ENCODE measurements at places on chromosomes 3 and 15.

- DNase-seq: no peak
Observed at GRCh38 chr3:25272090-25272489, 156.0 kb upstream of the RARB start.

GRCh38 chr15:48031466-48031865 lies 89.3 kb upstream of the SLC24A5 start:
- no peak for DNase-seq

DNA sequence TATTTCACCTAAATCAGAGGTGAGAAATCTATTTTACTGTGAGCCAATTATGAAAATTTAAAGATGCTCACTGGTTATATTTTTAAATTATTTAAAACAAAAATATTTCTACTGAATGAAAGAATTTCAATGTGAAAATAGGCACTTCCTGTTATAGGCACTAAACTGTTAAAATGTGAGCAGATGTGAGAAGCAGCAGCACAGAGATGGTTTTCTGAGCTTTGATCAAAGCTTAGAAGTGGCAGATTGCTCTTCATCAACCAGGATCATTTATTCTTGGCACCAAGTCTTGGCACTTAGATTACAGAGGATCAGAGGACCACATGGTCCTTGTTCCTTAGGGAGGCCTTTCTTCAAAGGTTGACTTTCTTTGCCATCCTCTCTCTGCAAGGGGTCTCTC lies 18.0 kb upstream of the TSC22D2 start:
- DNase-seq: no peak

GRCh38 chr15:32956006-32956405 lies 238.2 kb downstream of the GREM1 start:
- DNase-seq: no peak

DNA sequence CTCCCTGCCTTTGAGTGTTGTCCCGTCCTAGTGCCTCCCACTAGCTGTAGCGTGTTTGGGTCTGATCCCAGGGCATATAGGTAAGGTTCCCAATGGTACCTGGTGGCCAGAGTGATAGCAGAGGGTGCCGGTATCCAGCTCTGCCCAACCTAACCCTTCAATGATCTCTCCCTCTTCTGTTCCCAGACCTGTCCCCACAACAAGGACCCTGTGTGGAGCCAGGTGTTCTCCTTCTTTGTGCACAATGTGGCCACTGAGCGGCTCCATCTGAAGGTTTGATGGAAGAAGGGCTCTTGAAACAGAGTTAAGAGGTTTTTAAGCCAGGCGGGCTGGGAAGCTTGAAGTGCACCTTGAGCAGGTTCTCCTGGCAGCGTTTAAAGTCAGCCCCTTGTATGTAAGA lies 35.5 kb downstream of the ESYT3 start:
- DNase-seq: no peak

DNA sequence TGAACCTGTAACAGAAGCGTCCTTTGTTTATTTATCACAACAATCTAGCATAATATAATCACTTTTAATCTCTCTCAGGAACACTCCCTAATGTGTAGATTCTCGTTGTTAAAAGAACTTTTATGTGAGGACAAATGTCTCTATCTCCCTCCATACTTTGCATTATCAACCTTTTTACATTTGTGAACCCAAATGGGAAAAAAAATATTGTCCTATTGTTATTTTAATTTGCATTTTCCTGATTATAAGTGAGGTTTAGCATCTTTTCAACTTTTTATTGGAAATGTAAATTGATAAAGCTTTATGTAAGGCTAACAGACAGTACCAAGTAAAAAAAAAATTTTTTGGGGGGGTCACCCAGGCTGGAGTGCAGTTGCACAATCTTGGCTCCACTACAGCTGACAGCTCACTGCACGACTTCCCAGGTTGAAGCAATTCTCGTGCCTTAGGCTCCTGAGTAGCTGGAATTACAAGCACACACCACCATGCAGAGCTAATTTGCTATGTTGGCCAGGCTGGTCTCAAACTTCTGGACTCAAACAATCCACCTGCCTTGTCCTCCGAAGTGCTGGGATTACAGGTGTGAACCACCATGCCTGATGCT lies 33.0 kb upstream of the DENND4A start:
- no peak for DNase-seq

DNA sequence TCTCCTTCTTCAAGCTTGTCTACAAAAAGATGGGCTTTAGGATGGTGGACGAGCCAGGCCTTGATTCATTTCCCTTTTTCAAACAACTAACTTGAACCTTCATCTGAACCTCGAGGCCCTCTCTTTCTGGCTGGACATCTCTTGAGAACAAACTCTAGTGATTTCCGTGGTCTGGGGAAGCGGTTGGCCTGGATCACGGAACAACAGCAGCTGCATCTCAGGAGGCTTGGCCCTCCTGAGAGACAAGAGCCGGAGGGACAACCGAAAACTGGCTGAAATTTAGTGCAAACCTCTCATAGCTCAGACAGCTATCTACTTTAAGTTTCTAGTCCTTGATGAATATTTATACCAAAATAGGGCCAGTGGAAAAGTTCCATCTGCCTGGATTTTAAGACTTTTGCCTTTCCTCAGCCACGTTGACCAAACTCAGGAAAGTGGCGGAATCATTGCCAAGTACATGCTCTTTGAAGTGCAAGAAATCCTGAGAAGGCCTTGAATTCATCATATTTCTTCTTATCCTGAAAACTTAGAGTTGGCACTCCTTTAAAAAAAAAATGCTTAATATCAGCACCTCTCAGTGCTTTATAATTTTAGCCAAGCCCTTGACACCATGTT lies 14.5 kb downstream of the LMCD1 start:
- no peak for DNase-seq

DNA sequence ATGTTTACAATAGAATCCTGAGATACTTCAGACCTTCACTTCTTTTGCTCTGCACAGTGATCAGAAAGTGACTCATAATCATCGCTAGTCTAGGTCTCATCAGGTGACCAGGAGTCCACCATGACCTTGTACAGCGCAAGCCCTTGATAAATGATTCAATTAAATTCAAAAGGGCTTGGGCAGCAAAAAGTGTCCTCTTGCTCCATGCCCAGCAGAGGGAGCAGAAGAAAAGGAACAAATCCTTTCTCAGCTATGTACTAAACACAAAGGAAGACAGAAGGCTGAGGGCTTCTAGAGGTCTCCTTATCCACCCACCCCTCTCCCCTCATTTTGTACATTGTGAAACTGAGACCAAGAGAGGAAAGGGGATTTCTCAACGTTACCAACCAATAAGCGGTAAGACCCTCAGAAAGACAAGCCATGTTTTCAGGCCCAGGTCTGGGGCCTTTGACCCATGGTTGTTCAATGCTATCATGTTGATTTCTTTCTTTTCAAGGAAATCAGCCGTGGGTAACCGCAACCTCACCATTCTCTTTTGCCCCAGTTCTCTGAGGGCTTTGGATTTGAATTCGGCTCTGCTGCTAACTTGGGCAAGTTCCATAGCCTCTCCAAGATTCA lies 74.8 kb downstream of the AQP9 start:
- DNase-seq: peak; percentile 3

DNA sequence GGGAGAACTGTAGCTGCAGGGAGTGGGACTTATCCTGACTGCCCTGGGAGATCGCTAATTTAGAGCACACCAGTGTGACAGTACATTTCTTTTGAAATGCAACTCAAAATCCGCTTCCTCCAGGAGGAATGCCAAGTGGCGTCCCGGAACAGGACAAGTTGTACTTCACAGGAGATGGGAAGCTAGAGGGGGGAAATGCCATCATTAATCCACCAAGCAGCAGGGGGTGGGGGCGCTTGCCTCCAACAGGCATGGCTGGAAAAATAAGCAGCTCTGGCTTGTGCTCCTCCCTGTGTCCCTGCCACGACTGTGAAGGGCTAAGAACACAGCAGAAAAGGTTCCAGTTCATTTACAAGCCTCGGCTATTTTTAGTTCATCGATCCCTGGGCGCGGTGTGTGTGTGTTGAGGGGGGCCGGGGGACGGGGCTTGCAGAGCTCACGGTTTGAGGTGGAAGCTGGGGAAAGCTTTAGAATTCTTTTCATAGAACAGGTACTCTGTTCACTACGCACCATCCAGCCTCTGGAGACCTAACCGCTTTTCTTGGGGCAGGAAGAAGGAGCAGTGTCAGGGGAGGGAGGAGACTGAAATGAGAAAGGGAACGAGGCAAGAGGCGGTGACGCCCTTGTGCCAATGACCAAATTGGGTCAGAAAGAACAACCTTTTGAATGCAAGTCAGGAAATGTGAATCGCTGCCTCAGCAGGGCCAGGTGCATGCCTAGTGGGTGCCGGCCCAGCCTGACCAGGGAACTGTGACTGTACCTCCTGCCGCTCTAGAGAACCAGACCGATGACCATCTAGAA lies 51.8 kb upstream of the DGKG start:
- peak; percentile 92 for DNase-seq

- DNase-seq: no peak
Observed at GRCh38 chr15:45664451-45664850, 29.6 kb downstream of the SQOR start.

DNA sequence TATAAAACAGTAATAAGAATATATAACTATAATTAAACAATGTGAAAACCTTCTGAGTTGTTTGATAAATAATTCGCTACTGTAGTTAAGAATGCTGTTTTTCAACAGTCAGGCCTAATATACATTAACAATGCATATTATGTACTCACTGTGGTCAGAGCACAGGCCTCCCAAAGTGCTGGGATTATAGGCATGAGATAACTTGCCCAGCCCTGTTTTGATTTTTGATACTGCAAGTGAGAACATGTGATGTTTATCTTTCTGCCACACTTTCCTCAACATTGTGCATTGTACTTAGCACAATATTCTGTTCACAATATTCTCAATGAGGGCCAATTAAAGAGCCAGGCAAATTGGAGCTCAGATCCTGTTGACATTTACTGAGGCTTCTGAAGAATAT lies 274.5 kb upstream of the RARB start:
- no peak for DNase-seq

GRCh38 chr3:4644951-4645350 lies 151.8 kb downstream of the ITPR1 start:
- no peak for DNase-seq

DNA sequence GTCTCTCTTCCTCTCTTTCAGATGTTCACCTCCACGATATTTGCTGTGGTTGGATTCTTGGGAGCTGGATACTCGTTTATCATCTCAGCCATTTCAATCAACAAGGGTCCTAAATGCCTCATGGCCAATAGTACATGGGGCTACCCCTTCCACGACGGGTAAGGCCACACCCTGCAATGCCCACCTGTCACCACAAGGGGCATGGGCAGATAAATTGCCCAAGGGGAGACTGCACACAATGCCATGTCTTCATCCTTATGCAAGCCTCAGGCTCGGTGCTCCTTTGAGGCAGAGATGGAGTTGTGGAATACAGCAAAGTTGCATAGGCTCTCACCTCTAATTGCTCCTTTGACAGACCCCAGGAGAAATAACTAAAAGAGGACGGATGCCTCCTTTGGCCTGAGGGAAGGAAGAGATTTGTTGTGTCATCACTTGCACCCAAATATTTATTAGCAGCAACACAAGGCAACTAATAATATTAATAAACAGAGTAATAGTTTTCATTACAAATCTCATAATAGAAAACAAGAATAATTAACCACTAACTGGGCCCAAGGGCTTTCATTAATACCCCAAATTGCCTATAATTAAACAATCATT lies 13.2 kb downstream of the TM4SF4 start:
- no peak for DNase-seq

DNA sequence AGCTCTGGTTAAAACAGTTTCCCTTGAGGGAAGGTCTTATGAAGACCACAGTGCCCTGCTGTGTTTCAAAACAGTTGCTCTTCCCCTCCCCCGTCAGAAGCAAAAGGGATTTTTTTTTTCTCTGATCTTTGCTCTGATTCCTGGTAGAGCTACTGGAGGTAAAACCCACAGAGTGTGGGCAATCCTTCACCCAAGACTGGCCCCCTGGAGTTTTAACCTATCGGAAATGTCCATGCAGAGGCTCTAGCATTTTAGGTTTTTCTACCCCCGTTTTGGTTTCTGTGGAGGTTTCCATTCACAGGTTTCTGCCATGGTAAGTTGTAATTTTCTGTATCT lies 27.7 kb downstream of the GRM2 start:
- no peak for DNase-seq

DNA sequence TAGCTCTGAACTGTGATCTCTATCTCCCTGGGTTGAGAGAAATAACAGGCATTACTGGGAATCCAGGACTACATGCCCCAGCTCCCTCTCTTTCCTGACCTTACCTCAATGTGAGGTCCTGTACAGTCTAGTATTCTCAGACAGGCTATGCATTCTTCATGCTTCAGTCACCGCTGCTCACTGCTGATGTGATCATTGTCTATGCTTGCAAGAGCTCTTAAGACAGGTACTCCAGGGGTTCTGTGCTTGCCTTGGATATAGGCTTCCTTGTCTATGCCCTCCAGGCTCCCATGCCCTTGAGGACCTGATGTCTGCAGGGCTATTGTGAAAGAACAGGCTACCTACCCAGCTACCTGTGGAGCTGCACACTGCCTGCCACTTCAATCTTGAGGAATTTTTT lies 183.6 kb downstream of the MBNL1 start:
- DNase-seq: no peak

DNA sequence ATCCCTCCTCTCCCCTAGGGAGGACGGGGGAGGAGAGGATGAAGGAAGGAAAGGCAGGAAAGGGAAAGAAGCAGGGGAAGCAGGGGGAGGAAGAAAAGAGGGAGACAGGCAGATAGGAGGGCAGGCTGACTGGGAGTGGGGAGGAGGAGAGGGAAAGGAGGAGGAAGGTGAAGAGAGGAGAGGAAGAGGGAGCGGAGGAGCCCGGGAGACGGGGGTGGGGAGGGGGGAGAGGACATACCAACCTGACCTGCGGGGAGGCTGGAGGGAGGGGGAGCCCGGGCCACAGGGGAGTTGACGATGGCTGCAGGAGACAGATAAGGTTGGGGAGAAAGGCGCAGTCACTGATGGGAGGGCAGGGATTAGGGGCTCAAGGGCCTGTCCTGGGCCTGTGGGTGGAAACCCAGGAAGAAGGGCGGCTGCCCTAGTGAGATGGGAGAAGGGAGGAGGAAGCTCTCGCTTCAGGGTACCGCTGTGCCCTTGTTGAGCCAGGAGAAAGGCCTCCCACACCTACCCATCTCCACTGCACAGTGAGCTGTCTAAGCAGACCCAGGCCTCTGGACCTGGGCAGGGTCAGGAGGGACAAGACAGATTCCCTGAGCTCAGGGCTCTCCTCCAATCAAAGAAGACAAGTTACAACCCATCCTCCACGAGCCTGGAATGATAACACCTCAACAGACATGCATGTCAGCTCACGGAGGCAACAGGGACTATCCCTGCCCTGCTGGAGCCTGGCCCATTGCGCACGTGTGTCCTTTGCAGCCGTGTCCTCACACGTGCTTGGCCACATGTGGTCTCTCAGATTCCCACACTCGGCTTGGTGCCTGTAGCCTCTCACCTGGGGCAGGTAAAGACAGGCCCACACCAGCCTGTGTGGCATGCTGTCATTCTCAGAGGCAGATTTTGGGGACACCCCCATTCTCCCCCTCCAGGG lies 27.9 kb downstream of the C3orf18 start:
- DNase-seq: no peak
